ENCODE measurements at places on chromosomes 7 and 10. TPM values are rescaled to one million over a fixed set of nuclear protein-coding genes. Genes with fewer than 3 reads are reported as not detected.

SDK1 gene
- total RNA-seq: 38.3 TPM

DNA sequence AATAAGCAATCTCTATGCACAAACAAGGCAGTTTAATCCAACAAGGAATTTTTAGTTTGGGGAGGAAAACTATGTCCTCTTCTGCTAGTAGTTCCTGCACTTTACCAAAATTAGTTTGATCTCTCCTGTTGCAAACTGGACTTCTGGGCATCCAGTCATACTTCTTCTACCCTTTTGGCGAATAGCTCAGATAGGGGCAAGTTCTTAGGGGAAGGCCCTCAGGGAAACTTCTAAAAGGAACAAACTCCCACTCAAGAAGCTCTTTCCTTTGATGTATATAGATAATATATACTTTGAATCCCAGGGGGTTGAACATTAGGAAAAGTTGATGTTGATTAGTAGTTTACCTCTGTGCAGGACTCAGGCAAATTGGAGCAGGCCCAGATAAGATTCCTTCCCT is 21.5 kb upstream of the PPP1R17 start:
- H3K27ac ChIP-seq: no peak overlapping the region
- no peak overlapping the region for H3K4me3 ChIP-seq
- no peak for DNase-seq
- no peaks in the 10 kb centered on the region for H3K27me3 ChIP-seq

GRCh38 chr7:150736864-150737263 is 354 bp upstream of the GIMAP5 start:
- no peak for DNase-seq
- H3K27me3 ChIP-seq: no peaks in the 10 kb centered on the region
- H3K27ac ChIP-seq: peak overlapping the region; percentile 6
- H3K36me3 ChIP-seq: no peaks in the 10 kb centered on the region
- H3K4me1 ChIP-seq: no peaks in the 10 kb centered on the region
- H3K4me3 ChIP-seq: peak overlapping the region; percentile 67

- no peaks in the 10 kb centered on the region for H3K4me1 ChIP-seq
- no peaks in the 10 kb centered on the region for H3K27me3 ChIP-seq
- DNase-seq: no peak
- no peak overlapping the region for H3K4me3 ChIP-seq
Observed at GRCh38 chr10:73803680-73804286, 7.6 kb downstream of the NDST2 start.

GRCh38 chr10:133327651-133328357 is 8.9 kb downstream of the CALY start:
- no peak overlapping the region for H3K27ac ChIP-seq
- H3K27me3 ChIP-seq: peaks cover 34% of the 10 kb centered on the region
- no peak for DNase-seq

DNA sequence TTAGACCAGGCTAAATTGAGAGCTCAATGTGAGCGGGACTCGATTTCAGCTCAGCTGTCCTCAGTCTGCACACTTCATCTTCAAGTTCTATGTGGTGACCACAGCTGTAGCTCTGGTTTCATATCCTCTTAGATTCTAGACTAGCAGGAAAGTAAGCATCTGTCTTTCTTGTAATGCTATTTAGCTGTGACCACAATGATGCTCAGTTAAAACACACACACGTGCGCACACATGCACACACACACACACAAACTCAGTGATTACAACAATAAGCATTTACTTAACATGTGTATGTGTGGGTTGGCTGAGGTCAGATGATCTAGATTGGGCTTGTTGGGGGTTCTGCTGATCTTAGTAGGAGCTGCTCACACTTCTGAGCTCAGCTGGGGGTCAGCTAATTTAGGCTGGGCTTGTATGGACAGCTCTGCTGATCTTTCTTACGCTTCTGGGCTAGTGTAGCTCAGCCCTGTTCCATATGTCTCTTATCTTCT is 82.5 kb downstream of the ZNF365 start:
- H3K36me3 ChIP-seq: no peaks in the 10 kb centered on the region
- H3K4me3 ChIP-seq: no peak overlapping the region
- DNase-seq: no peak
- H3K27ac ChIP-seq: no peak overlapping the region

GRCh38 chr10:118986815-118987790 is 42.4 kb upstream of the NANOS1 start:
- H3K36me3 ChIP-seq: no peaks in the 10 kb centered on the region
- H3K27ac ChIP-seq: no peak overlapping the region
- no peaks in the 10 kb centered on the region for H3K27me3 ChIP-seq
- H3K4me3 ChIP-seq: no peak overlapping the region
- no peaks in the 10 kb centered on the region for H3K4me1 ChIP-seq

TMEM270 gene
- total RNA-seq: 0.50 TPM

DNA sequence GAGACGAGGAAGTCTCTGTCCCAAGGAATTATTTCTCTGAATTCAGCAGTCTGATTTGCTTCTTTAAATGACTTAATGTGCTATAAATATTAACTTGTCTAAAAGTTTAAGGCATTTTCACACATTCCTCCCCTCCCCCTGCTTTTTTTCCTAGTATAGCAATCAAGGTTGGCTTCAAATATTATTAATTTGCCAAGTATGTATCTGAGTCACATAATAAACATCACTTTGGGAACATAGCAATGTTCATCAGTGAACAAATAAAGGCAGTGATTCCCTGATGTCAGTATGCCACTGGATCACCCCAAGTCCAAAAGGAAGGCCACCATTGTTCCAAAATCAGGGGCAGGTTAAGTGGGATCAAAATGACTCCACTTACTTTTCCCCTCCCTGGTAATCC is 40.5 kb downstream of the PDE6C start:
- no peaks in the 10 kb centered on the region for H3K27me3 ChIP-seq
- no peak for DNase-seq
- H3K27ac ChIP-seq: no peak overlapping the region
- no peaks in the 10 kb centered on the region for H3K36me3 ChIP-seq

DNA sequence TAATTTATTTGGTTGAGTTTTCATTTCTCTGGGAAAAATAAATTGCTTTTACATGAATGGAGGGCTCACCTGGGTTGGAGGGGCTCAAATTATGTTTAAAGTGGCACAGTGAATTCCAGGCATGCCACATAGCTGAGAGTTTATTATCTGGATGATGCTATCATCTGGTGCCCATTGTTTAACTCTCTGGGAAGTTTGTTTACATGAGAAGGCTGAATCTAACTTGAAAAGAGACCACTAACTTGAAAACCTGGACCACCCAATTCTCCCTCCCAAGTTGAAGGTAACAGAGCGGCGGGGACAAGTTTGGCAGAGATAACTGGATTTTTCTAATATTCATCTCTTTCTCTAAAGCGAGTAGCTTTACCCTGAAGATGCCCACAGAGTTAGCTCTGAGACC is 321.5 kb upstream of the GHITM start:
- H3K4me1 ChIP-seq: no peaks in the 10 kb centered on the region
- no peaks in the 10 kb centered on the region for H3K36me3 ChIP-seq
- H3K4me3 ChIP-seq: no peak overlapping the region

- no peaks in the 10 kb centered on the region for H3K4me1 ChIP-seq
- H3K27ac ChIP-seq: no peak overlapping the region
- H3K4me3 ChIP-seq: no peak overlapping the region
- no peaks in the 10 kb centered on the region for H3K27me3 ChIP-seq
- DNase-seq: no peak
Observed at GRCh38 chr7:49821181-49821580, 47.7 kb downstream of the VWC2 start.

- no peaks in the 10 kb centered on the region for H3K36me3 ChIP-seq
- H3K27ac ChIP-seq: no peak overlapping the region
- H3K27me3 ChIP-seq: no peaks in the 10 kb centered on the region
- DNase-seq: peak; percentile 42
- no peak overlapping the region for H3K4me3 ChIP-seq
Observed at GRCh38 chr7:139883814-139884213, 54.8 kb downstream of the TBXAS1 start.

SFXN3 gene
- total RNA-seq: 51.6 TPM

GRCh38 chr10:2641028-2641427 is 426.3 kb upstream of the PFKP start:
- no peaks in the 10 kb centered on the region for H3K27me3 ChIP-seq
- no peaks in the 10 kb centered on the region for H3K4me1 ChIP-seq
- H3K36me3 ChIP-seq: no peaks in the 10 kb centered on the region

DNA sequence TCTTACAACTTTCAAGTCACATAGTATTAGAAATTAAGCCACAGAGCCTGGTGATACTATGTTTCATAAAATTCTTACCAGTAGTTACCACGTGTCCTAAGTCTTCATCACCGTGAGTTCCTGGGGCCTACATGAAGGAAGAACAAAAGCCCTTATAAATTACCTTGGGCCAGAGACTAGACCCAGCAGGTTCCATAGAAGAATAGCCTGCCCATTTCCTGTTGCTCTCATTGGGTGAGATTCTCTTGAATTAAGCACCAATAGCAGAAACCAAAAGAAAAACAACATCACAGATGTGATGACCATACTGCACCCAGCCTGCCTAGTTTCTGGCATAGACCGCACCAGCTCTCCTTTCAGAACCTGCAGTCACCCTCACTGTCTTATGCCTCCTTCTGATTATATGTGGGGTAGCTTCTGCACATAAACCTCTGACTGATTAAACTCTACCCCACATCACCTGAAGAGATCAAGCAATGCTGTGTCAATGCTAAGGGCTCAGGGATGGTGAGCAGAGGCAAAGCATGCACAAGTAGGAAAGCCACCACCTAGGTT is 18.0 kb upstream of the SEM1 start:
- no peak for DNase-seq
- no peaks in the 10 kb centered on the region for H3K27me3 ChIP-seq
- H3K27ac ChIP-seq: no peak overlapping the region
- H3K4me1 ChIP-seq: no peaks in the 10 kb centered on the region
- H3K4me3 ChIP-seq: no peak overlapping the region

GRCh38 chr10:77004917-77005564 is 632.6 kb downstream of the KCNMA1 start:
- peaks cover 2% of the 10 kb centered on the region for H3K4me1 ChIP-seq
- no peaks in the 10 kb centered on the region for H3K27me3 ChIP-seq
- H3K36me3 ChIP-seq: no peaks in the 10 kb centered on the region
- no peak overlapping the region for H3K27ac ChIP-seq

- H3K4me1 ChIP-seq: peaks cover 3% of the 10 kb centered on the region
- no peaks in the 10 kb centered on the region for H3K27me3 ChIP-seq
- H3K27ac ChIP-seq: no peak overlapping the region
- no peaks in the 10 kb centered on the region for H3K36me3 ChIP-seq
- DNase-seq: no peak
Observed at GRCh38 chr7:148276314-148277041, 314.1 kb upstream of the C7orf33 start.

DNA sequence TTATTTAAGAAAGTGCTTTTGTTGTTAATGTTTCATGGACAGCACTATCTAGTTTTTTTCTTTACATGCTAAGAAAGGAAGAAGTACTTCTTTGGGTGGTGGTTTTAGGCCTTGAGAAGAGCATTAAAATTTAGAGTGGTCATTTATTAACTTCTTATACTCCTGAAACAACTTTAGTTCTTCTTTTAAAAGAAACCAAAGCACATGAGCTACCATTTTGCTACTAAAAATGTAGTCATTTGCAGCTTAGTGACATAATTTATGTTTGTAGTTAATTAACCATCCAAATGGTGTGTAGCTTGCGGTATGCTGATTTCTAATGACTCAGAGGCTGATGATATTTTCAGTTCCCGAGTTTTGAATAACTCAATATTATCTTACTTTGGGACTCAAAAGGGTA is 207.5 kb downstream of the BBS9 start:
- H3K4me3 ChIP-seq: no peak overlapping the region
- peaks cover 2% of the 10 kb centered on the region for H3K36me3 ChIP-seq
- H3K27ac ChIP-seq: no peak overlapping the region
- no peaks in the 10 kb centered on the region for H3K27me3 ChIP-seq

- H3K36me3 ChIP-seq: no peaks in the 10 kb centered on the region
- H3K4me1 ChIP-seq: peaks cover 7% of the 10 kb centered on the region
- DNase-seq: peak; percentile 87
- no peak overlapping the region for H3K27ac ChIP-seq
- H3K4me3 ChIP-seq: no peak overlapping the region
- no peaks in the 10 kb centered on the region for H3K27me3 ChIP-seq
Observed at GRCh38 chr10:48523212-48523819, 81.6 kb downstream of the ARHGAP22 start.

DNA sequence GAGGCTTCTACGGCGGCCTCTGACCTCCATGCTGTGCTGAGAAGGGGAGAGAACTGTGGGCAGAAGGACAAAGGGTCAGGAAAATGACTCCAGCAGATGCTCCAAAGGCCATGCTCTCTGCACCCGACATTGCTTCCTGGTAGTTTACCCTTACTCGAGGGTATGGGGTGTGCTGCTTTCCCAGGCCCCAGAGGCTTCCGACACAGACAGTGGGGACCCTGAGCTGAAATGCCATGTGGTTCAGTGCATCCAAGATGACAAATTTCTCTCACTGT is 130.9 kb downstream of the PTPN20 start:
- H3K36me3 ChIP-seq: no peaks in the 10 kb centered on the region
- no peak overlapping the region for H3K4me3 ChIP-seq
- no peak for DNase-seq
- no peaks in the 10 kb centered on the region for H3K4me1 ChIP-seq

GRCh38 chr7:75957021-75957736 is 37.2 kb downstream of the TMEM120A start:
- DNase-seq: peak; percentile 87
- H3K4me1 ChIP-seq: peaks cover 12% of the 10 kb centered on the region
- H3K36me3 ChIP-seq: peaks cover 17% of the 10 kb centered on the region
- H3K4me3 ChIP-seq: no peak overlapping the region
- H3K27ac ChIP-seq: no peak overlapping the region
